Fibroblast of skin of scalp (primary cell): ENCODE measurements at places on chromosomes 11 and 22.

DNA sequence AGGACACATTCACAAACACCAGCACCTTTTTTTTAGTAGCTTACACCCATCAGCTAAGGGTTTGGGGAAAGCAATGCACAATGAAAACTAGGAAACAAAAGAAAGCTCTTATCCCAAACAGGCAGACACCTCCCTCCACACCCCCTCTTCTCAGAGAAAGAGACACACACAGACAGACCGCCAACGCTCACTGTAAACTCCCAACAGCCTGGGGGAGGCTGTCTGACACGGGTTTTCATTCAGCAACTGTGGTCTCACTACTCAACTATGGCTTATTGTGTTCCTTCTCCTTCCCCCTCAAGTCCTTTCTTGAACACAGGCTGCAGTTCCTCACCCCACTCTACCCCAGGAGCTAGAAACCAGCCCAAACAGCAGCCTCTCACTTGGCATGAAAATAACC, 123.4 kb downstream of the C11orf58 start:
- no peak for DNase-seq

DNA sequence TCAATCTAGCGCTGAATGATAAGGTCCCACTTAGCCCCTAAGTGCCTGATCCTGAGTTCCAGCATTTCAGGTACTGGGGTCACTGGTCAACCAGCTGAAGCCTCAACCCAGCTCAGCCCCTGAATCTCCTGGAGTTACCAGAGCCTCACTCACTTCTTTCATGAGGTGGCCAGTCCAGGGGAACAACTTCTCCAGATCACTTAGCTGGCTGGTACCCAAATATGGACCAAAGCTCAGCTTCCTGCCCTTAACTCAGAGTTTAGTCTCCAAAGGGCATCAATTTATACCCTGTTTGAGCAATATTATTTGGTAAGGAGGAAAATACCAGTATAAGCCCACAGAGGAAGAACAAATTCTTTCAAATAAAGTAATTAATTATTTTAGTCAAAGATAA, 105.6 kb downstream of the SLC1A2 start:
- DNase-seq, result no peak

DNA sequence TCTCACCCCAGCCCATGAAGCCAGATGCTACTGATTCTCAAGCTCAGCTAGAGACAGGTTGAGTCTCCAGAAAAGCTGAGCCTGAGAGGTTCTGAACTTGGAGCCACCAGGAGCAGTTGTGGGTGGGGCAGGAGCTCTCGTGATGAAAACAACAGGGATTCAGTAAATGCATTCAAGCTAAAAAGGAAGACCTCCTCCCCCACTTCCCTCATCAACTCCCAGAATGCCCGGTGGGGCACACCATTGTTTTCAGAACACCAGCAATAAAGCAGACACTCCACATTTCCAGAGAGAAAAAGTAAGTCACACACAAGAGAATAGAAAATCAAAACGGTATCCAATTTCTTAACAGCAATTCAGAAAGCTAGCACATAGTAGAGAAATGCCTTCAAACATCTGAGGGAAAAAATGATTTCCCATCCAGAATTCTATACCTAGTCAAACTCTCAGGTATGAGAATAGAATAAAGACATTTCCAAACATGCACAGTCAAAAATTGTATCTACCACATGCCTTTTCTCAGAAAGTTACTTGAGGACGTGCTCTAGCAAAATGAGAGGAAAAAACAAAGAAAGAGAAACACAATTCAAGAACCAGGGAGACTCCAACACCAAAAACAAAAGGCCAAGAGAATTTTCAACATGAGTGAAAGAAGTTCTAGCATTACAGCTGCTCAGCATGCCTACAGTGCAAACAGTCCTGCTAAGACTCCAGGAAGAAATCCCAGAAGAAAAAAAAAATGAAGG, 56.8 kb downstream of the CDKN1C start:
- DNase-seq, result no peak

- DNase-seq, result peak; percentile 60
Measured at GRCh38 chr22:27780161-27780575, 21.4 kb downstream of the MN1 start.

DNA sequence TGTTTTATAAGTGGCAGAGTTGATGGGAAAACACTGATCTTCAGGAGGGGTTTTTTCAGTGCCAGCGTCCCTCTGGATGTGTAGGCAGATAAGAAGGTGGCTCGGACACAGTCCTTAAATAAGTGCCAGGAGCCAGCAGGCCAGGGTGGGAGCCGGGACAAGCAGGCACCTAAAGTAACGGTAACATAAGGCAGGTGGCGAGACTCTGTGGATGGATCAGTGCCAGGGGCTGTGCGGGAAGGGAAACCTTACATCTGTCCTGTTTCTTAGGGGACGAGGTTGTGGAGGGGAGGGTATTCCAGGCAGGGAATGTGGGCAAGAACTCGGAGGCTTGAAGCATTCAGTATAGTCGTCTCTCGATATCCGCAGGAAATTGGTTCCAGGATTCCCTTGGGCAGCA, 15.9 kb downstream of the BCR start:
- DNase-seq, result no peak
